PC-9 (cell line): ENCODE measurements at places on chromosomes 12 and 14.

DNA sequence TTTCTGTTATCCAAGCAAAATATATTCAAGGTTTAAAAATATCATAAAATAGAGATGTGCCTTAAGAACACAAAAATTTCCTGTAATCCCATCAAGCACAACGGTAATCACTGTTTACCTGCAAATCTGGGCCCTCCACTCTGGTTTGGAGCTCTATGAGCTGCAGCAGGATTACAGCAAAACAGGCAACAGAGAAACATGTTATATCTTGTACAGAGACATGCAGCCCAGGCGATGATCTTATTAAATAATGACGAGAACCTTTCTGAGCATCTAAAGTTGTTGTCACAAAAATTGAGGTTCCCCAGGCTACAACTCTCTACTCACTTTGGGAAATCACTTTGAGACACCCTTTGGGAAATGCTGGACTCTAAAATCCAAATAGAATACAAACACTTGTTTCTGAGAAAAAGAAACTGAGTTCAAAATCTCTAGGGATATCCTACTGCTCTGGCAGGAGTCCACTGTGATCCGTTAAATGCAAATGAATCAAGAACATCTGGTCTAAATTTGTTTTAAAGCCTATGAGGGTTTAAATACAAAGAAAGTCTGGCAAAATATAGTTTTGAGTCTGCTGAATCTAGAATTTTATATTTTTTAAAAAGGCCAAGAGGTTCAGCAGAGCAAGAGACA lies 36.3 kb downstream of the STON2 start:
- no peaks in the 10 kb centered on the region for H3K27me3 ChIP-seq
- H3K4me1 ChIP-seq, result no peaks in the 10 kb centered on the region
- no peak for DNase-seq
- no peak overlapping the region for H3K27ac ChIP-seq
- H3K4me3 ChIP-seq, result no peak overlapping the region

DNA sequence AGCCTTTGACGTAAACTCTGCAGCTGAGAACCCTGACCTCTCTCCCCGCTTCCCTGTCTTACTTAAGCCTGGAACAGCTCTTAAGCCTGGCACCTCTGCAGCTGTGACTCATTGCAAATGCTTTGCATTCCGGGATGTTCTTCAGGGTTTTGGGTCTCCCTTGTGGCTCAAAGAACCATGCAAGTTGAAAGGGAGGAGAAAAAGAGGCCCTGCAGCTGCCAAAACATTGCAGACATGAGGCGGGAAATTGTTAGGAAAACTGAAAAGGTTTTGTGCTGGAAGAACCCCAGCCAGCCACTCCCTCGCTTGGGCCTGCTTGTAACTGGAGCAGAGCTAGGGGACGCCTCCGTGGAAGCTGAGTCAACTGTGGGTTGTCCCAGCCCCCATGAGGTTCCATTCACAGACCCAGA lies 60.2 kb upstream of the FERMT2 start:
- no peaks in the 10 kb centered on the region for H3K27me3 ChIP-seq
- DNase-seq, result peak; percentile 43
- no peaks in the 10 kb centered on the region for H3K36me3 ChIP-seq
- no peak overlapping the region for H3K4me3 ChIP-seq
- H3K27ac ChIP-seq, result no peak overlapping the region
- H3K4me1 ChIP-seq, result no peaks in the 10 kb centered on the region

DNA sequence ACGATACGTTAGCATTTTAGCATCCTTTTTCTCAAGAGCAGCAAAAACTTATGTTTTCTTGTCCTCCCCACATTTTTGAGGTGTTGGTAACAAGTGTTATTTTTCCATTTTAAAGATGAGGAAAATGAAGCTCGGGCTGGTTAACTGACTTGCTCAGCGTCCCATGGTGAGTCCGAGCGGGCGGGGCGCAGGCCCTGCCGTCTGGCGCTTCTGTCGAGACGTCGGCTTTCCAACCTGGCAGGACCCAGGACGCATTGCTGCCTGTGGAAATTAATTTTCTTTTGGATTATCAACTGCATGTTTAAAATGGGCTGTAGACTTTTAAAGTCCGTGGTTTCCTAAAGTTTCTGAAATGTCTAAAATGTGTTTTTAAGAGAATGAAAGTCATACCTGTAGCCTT lies 30.4 kb downstream of the XRCC3 start:
- no peak for DNase-seq
- H3K27ac ChIP-seq, result no peak overlapping the region
- peaks cover 82% of the 10 kb centered on the region for H3K36me3 ChIP-seq
- H3K4me1 ChIP-seq, result no peaks in the 10 kb centered on the region

GRCh38 chr12:132491761-132492378 lies 1.9 kb downstream of the FBRSL1 start:
- no peak for DNase-seq
- H3K4me3 ChIP-seq, result peak overlapping the region; percentile 81
- peaks cover 24% of the 10 kb centered on the region for H3K27me3 ChIP-seq
- peaks cover 44% of the 10 kb centered on the region for H3K4me1 ChIP-seq
- H3K36me3 ChIP-seq, result no peaks in the 10 kb centered on the region
- no peak overlapping the region for H3K27ac ChIP-seq

DNA sequence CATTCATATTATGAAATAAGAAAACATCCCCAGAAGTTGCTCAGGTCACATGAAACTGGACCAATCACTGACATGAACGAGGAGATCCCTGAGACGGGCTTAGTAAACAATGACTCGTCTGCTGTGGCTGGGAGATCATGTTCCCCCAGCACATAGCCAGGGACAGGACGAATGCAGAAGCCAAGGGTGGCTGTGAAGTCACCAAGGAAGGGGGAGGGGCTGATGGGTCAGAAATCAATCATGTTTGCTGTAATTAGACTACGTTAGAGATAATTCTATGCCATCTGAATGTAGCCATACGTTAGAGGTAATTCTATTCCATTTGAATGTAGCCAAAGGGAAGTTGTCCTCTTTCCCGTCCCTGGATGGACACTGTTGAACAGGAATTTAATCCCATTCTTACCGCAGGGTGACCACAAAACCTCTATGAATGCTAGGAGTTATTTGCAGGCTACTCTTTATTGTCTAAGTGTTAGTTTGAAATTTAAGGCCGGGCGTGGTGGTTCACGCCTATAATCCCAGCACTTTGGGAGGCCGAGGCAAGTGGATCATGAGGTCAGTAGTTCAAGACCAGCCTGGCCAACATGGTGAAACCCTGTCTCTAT lies 332.9 kb downstream of the TMEM132D start:
- H3K27ac ChIP-seq, result no peak overlapping the region
- no peak overlapping the region for H3K4me3 ChIP-seq
- peaks cover 36% of the 10 kb centered on the region for H3K27me3 ChIP-seq
- H3K4me1 ChIP-seq, result no peaks in the 10 kb centered on the region
- H3K36me3 ChIP-seq, result no peaks in the 10 kb centered on the region

DNA sequence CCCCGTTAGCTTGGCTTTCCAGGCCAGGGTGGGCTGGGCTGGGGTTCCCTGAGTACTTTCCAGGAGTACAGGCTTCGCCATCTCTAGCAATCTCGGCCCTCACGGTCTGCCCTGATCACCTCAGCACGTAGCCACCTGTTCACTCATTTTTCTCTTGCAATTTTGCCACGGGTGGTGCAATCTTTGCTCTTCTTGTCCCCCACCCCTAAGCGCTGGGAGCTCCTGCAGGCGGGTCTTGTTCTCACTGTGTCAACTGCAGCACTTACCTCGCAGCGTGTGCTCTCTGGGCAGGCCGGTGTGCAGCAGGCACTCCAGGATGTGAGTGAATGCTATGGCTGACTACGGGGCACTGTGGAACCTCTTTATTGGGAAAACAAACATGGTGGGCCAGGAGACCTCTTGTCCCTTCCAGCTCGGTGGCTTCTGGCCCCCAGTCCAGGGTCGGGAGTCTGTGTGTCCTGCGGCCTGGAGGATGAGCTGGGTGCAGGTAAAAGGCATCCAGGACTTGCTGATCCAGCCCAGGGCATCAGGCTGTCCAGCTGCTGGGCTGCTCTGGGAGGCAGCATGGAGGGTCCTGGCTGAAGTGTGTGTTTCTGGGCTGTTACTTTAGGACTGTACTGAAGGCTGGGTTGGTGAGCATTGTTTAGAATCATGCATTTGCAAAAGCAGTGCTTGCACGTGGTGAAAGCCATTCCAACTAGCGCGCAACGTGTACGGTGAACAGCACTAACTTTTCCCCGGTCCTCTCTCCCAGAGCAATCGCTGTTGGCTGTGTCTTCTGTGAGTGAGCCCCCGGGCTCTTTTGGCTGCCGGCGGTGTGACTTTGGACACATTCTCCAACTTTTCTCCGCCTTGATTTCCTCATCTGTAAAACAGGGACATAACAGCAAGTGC lies 1.5 kb upstream of the ULK1 start:
- no peak overlapping the region for H3K27ac ChIP-seq
- peaks cover 4% of the 10 kb centered on the region; the same call in 1 of the 2 replicates for H3K36me3 ChIP-seq
- no peak overlapping the region for H3K4me3 ChIP-seq
- DNase-seq, result no peak
- H3K27me3 ChIP-seq, result no peaks in the 10 kb centered on the region
- H3K4me1 ChIP-seq, result peaks cover 22% of the 10 kb centered on the region

GRCh38 chr12:111803038-111803626 lies 36.4 kb downstream of the ALDH2 start:
- no peak for DNase-seq
- no peaks in the 10 kb centered on the region for H3K36me3 ChIP-seq
- H3K4me1 ChIP-seq, result no peaks in the 10 kb centered on the region
- no peak overlapping the region for H3K4me3 ChIP-seq

DNA sequence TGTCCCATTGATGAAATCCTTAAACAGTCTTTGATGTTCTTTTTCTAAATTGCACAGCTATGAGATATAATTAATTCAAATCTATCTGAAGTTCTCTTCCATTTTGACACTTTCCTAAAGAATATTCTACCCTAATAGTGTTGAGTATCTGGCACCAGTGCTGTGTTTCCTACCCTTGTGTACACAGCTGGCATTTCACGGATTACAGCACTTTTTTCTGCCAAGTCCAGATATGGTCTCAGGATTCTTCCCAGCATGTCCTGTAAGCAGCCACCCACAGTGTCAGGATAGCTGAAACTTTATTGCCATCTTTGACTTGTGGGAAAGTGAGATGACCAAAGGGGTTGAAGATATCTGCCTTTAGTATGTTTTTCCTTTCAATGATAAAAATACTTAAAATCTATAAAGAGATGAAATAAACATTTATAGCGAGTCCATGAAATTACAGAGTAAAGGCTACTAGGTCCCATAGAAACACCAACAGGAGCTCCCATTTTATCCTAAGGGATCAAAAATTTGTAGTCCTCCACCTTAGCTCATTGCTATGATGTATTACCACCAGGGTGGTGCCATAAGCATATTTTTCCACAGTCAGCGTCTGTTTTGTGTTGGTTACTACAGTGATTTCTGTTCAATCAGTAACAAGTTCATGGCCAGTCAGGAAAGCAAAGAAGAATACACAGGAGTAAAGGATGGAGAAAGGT lies 96.7 kb downstream of the TRHDE start:
- no peaks in the 10 kb centered on the region for H3K36me3 ChIP-seq
- no peaks in the 10 kb centered on the region for H3K4me1 ChIP-seq
- no peaks in the 10 kb centered on the region for H3K27me3 ChIP-seq
- H3K27ac ChIP-seq, result no peak overlapping the region
- DNase-seq, result no peak

GRCh38 chr14:21032326-21033132 lies 2.1 kb downstream of the RNASE13 start:
- no peaks in the 10 kb centered on the region; the same call in 1 of the 2 replicates for H3K27me3 ChIP-seq
- no peaks in the 10 kb centered on the region for H3K36me3 ChIP-seq
- H3K4me3 ChIP-seq, result no peak overlapping the region
- no peak overlapping the region for H3K27ac ChIP-seq
- no peaks in the 10 kb centered on the region for H3K4me1 ChIP-seq
- DNase-seq, result no peak

GRCh38 chr12:111361073-111361716 lies 7.7 kb downstream of the PHETA1 start:
- no peaks in the 10 kb centered on the region for H3K36me3 ChIP-seq
- no peak for DNase-seq
- H3K4me3 ChIP-seq, result no peak overlapping the region; the same call in 1 of the 2 replicates
- no peaks in the 10 kb centered on the region for H3K27me3 ChIP-seq

- H3K4me3 ChIP-seq, result no peak overlapping the region
- H3K27ac ChIP-seq, result no peak overlapping the region
These were observed 17.0 kb downstream of the TMEM30B start for GRCh38 chr14:61264010-61264571.

- peak; percentile 50 for DNase-seq
- H3K4me1 ChIP-seq, result peaks cover 46% of the 10 kb centered on the region
- H3K4me3 ChIP-seq, result peak overlapping the region; percentile 80
- H3K36me3 ChIP-seq, result peaks cover 38% of the 10 kb centered on the region
- no peaks in the 10 kb centered on the region for H3K27me3 ChIP-seq
These were observed 851 bp downstream of the YLPM1 start for GRCh38 chr14:74763803-74764531.

GRCh38 chr12:62372825-62373224 lies 93.8 kb upstream of the MON2 start:
- no peaks in the 10 kb centered on the region for H3K4me1 ChIP-seq
- DNase-seq, result no peak
- no peaks in the 10 kb centered on the region for H3K27me3 ChIP-seq
- no peak overlapping the region for H3K27ac ChIP-seq

GRCh38 chr14:105065280-105066228 lies at the start of gene GPR132:
GPR132 (minus strand) TSS chr14:105065430; CDS start chr14:105055420, 10,010 bp downstream.
- H3K27ac ChIP-seq, result no peak within 1 kb of the TSS
- no peaks in the 10 kb centered on the region for H3K4me1 ChIP-seq
- no peak within 1 kb of the TSS for H3K4me3 ChIP-seq
- no peak for DNase-seq
- H3K27me3 ChIP-seq, result no peaks in the 10 kb centered on the region

DNA sequence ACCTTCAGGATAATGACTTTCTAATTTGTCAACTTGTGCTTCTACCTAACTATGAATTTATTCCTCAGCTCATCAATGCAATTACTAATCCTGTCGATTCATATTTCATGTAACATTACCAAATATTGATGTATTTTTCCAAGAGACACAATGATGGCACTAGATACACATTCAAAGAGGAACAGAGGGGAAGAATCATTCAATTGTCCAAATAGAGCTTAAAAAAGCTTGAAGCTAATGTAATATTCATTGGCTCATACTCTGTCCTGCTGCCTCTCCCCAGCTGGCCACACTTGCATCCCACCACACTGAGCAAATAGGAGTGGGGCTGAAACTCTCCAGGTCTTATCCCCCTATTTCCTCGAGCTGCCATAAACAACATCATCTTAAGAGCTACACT lies 9.3 kb downstream of the TESPA1 start:
- H3K36me3 ChIP-seq, result no peaks in the 10 kb centered on the region
- peaks cover 91% of the 10 kb centered on the region for H3K27me3 ChIP-seq

- no peak overlapping the region for H3K27ac ChIP-seq
- no peaks in the 10 kb centered on the region for H3K36me3 ChIP-seq
- peaks cover 22% of the 10 kb centered on the region for H3K27me3 ChIP-seq
These were observed 315.8 kb downstream of the BCL11B start for GRCh38 chr14:98956181-98956580.

GRCh38 chr14:46769292-46769691 lies 117.7 kb upstream of the RPL10L start:
- H3K36me3 ChIP-seq, result no peaks in the 10 kb centered on the region
- DNase-seq, result no peak
- H3K4me3 ChIP-seq, result no peak overlapping the region
- no peak overlapping the region for H3K27ac ChIP-seq
- H3K4me1 ChIP-seq, result no peaks in the 10 kb centered on the region

- no peak overlapping the region for H3K27ac ChIP-seq
- H3K27me3 ChIP-seq, result no peaks in the 10 kb centered on the region
- H3K36me3 ChIP-seq, result no peaks in the 10 kb centered on the region
- H3K4me3 ChIP-seq, result no peak overlapping the region
These were observed 81.2 kb upstream of the ETV6 start for GRCh38 chr12:11568155-11568761.
